Activated T-cell treated with anti-CD3 and anti-CD28 coated beads, Interleukin-2, amount 50 U/mL, for 1 hour (primary cell): ENCODE measurements at places on chromosomes 16 and 17.
A peak's percentile ranks its signal among the peaks of the same experiment; 100 is the strongest.

DNA sequence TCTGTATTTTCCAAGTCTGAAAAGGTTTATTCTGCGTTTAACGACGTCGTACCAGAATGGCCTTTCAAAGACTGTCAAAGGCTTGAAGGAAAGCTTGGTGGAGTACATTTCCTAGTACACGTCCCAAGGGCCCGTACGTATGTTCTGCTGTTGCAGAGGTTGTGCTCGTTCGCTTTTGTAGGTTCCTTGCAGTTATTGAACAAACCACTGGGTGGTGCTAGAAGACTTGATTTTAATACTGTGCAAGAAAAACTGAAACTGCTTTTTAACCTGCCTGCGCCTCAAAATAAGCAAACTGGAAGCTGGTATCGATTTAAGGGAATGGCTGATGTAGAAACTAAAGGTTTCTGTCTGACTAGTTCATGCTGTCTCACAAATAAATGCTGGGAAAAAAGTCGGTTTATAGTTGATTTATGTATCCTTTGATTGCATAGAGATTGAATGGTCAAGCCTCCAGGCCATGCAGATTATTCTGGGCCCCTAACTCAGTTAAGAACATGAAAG is 54.6 kb downstream of the USP10 start:
- no peak for DNase-seq

GRCh38 chr17:29145289-29146073 is 34.7 kb downstream of the MYO18A start:
- peak; percentile 68 for DNase-seq

- DNase-seq = no peak
Measured at GRCh38 chr17:74631468-74632450, 8.2 kb upstream of the CD300E start.

DNA sequence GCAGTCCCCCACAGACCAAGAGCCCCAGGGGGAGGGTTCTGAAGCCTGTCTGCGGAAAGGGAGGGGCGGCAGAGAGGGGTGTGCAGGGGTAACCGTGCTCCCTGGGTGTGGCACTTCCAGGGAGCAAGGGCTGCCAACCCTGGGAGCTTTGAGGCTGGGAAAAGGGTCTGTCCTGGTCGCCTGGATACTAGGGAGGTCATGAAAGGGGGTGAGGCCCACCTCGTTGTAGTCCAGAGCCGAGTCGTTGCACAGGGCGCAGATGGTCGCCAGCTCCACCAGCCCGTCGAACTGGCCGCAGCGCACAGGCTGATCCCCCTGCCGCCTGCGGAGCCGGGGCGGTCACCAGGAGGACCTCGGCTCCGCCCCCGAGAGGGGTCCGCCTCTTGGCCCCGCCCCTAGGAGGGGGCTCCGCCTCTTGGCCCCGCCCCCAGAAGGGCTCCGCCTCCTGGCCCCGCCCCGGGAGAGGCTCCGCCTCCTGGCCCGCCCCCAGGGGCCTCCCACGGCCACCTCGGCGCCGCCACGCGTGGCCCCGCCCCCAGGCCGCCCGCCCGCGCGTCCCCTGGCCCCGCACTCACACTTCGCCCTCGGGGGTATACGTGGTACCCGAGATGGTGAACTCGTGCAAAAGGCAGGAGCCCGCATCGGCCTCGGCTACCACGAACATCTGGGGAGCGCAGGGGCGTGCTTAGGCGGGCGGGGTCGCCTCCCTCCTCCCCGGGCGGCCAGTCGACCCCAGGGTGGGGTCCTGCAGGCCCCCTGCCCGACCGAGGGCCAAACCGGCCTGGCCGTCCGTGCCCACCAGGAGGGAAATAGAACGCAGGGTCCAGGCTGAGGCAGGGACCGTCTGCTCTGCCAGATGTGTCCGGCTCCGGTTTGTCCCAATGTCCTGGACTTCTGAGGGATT is 19.5 kb downstream of the ATP2A3 start:
- peak; percentile 66 for DNase-seq

DNA sequence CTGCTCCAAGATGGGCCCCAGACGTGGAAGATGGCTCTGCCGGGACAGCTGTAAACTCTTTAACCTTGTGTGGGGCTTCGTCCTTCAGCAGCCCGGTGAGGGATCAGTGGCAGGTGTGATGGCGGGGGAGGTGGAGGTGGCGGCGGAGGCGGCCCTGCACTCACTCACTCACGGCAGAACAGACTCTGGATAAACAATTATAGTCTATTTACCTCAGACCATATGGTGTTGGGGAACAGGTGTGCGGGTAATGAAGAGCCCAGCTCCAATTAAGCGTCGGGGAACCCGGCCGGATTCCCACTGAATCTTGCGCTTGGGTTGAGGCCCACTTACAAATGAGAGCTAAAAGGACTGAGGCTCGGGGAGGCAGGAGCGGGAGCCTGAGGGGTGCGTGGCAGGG is 104.3 kb upstream of the SDK2 start:
- DNase-seq = no peak

DNA sequence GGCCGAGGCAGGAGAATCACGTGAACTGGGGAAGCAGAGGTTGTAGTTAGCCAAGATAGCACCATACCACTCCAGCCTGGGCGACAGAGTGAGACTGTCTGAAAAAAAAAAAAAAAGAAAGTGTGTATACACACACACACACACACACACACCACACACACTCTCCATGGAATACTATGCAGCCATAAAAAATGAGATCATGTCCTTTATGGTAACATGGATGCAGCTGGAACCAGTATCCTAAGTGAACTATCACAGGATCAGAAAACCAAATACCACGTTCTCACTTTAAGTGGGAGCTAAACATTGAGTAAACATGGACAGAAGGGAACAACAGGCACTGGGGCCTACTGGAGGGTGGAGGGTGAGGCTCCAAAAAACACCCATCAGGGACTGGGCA is 16.7 kb downstream of the NDUFAB1 start:
- DNase-seq = no peak

DNA sequence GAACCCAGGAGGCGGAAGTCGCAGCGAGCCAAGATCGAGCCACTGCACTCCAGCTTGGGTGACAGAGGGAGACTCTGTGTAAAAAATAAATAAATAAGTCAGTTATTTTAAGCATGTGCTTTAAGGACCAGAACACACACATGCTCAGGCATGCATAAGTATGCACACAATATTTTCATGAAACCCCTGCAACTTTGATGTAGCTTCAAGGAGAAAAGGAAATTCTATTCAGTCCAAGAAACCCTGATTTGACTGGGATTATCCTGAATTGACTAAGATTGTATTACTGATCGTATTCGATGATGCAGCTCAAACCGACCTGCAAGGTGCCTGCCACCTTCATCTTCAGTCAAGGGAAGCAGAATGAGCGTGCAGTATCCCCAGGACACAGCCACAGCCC is 841 bp downstream of the TEKT5 start:
- DNase-seq = no peak

DNA sequence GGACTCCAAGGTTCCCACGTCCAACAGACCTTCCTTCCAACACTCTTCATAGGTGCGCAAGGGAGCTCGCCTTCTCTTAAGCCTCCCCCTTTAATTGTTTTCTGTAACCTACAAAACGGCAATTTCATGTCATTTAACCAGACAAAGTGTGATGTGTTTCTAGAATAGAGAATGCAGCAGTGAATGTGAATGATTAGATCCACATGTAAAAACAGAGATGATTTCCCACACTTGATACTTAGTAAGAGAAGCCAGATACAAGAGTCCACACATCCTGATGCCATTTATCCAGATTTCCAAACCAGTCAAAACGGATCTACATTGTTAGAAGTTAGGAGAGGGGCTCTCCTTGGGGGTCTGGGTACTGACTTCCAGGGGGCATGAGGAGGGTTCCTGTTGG is 89.3 kb downstream of the IRF8 start:
- no peak for DNase-seq

DNA sequence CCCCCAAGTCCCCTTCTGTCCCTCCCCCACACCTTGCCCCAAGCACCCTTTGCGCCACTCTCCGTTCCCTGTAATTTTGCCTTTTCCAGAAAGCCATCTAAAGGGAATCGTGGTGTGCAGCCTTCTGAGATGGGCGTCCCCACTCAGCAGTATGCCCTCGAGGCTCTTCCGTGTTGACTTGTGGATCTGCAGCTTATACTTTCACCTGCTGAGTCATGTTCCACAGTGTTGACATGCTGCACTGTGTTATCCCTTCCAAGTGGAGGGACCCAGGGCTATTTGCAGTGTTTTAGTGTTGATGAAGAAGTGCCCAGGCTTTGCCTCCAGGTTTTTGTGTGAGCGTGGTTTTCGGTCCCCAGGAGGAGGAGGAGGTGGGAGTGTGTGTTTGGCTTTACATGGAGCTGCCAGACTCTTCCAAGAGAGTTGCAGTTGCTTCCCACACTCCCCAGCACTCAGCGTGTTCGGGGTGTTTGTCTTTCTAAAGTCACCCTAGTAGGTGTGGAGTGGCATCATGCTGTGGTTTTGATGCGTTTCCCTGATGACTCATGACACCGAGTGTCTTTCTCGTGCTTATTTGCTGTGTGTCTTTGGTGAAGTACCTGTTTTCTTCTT is 32.1 kb upstream of the JPT2 start:
- peak; percentile 24 for DNase-seq

DNA sequence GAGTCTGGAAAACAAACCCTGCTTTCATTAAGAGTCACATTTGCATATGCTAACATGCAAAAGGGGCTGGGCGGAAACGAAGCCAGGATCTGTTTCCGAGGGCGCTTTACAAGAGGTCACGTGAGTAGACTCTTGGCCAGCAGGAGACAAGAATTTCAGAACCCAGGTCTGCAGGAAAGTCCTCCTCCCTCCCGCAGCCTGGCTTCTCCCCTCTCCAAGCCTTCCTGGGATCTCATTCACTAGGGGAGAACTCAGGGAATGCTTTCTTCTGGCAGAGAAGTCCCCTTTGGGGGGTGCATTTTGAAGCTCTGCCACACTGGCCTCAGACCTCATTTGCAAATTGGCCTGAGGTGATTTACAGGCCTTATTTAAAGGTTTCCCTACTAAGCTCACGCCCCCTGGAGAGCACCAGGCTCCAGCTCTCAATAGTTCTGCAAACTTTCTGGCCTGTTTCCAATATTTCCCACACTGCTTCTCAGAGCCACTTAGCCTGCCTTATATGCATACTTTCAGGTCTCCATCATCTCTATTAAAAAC is 57.2 kb upstream of the CACNG5 start:
- DNase-seq = no peak

DNA sequence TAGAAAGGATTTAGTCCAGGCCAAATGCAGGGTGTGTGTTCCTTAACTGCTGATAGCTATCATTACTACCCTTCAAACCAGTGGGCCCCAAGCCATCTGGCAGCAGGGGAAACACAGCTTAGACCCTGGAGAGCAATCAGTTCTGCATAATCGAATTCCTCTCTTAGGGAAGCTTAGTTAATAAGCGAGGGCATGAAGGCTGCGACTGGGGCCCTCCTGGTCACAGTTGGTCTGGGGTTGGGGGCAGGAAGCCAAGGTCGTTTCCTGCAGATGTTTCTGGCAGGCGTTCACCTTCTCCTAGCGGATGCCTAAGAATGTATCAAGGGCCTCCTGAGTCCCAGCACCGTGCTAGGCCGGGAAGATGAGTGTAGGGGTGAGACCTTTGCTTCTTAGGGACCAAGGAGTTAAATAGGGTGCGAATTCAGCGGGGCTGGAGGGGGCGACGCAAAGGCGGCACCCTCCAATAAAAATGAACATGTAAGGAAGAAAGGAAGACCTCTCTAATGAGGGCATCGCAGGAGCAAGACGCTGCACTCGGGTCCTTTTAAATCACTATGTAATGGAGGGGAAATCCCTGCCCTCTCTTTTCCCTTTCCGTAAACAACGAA is 16.5 kb upstream of the EEF2K start:
- no peak for DNase-seq

DNA sequence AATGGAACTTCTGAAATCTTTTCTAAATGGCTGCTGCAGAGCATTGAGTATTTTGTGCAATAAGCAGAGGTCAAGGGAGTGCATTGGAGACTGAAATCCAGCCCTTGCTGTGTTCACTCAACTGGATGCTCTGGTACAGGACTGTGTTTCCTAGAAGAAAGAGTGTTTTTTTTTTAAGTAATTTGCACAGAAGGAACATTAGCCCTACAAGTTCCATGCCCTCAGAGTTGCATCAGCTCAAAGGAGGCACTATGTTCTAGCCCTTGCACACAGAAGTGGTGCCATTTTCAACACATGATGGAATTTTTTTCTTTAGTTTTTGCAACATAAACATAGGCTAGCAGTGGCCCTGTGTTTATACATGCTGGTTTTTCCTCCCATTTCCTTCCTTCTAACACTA is 144.1 kb upstream of the HLF start:
- no peak for DNase-seq

DNA sequence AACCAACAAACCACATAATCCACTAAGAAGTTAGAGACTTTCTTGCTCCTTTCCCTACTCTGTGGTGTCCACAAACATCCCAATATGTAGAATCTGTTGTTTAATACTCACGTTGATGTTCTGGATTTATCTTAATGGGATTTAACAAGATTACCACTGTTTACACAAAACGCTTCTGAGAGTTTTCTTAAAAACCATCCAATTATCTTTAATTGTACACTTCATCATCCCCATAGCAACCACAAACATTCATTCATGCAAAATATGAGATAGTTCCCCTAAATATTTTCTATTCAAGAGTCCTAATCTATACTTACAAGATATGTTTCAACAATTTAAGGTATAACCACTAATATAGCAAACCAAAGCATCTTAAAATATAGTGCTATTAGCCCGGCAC is 76.5 kb upstream of the CLEC18B start:
- no peak for DNase-seq

GRCh38 chr16:9177861-9178260 is 86.4 kb downstream of the HAPSTR1 start:
- no peak for DNase-seq

DNA sequence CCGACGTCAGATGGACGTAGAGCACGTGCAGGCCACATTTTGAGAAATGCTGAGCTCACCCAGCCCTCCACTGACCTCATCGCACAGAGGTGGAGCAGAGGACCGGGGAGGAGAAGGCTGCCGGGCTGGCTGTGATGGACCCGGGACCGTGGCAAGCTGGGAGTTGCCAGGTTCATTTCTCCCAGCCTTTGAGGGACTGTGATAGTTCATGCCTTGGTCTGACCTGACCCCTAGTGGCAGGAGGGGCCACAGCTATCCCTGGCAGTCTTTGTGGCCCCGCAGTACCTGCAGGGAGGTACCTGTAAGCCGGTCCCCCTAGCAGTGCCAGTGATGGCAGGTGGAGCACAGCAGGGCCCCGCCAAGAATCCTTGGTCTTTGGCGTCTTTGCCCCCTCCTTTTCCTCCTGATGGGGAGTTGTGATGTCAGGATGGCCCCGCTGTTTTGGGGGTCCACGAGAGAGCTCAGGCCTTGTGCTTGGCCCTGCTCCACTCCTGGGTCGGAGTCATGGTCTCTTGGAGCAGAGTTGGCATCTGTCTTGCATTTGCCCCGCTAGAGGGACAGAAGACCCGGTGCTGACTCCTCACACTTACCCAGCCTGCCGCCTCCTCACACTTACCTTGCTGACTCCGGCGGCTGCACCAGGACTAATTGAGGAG is 50.4 kb downstream of the OR1D5 start:
- peak; percentile 63 for DNase-seq
